Aorta (tissue), 5 donors: ENCODE measurements at places on chromosomes 7 and 10. TPM values are rescaled to one million over a fixed set of nuclear protein-coding genes. Genes with fewer than 3 reads are reported as not detected.
A peak's percentile ranks its signal among the peaks of the same experiment; 100 is the strongest.

The FGL2 gene
- 246 TPM for total RNA-seq

The SUGCT gene
- 47.1 TPM for total RNA-seq

The LUC7L2 gene
- 103 TPM for total RNA-seq

The LRRC27 gene
- total RNA-seq, result 11.7 TPM

The TMEM26 gene
- 0.62 TPM for total RNA-seq

The AP1S1 gene
- 21.3 TPM for total RNA-seq

GRCh38 chr7:121560267-121560990 lies 164.3 kb upstream of the FAM3C start:
- no peaks in the 10 kb centered on the region for H3K27me3 ChIP-seq
- H3K36me3 ChIP-seq, result no peaks in the 10 kb centered on the region
- no peak overlapping the region for H3K27ac ChIP-seq

DNA sequence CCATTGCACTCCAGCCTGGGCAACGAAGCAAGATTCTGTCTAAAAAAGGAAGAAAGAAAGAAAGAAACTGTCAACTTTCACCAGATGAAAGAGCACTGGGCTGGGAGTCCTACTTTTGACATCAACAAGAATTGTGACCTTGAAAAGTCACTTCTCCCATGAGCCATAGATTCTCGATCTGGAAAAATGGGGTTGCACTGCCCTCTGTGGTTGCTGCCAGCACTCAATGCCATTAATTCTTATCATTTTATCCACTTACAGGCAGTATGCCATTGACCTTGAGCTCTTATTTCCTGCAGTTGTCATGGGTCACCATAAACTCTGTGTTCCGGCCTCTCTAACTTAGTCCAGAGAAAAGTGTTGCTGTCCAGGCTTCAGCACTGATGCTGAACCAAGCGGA lies 137.2 kb downstream of the NOC3L start:
- no peaks in the 10 kb centered on the region for H3K27me3 ChIP-seq
- H3K36me3 ChIP-seq, result peaks cover 7% of the 10 kb centered on the region
- H3K27ac ChIP-seq, result no peak overlapping the region
- no peaks in the 10 kb centered on the region for H3K4me1 ChIP-seq

GRCh38 chr10:77666821-77667220 lies 29.2 kb upstream of the KCNMA1 start:
- no peaks in the 10 kb centered on the region for H3K27me3 ChIP-seq
- H3K4me3 ChIP-seq, result no peak overlapping the region
- H3K4me1 ChIP-seq, result no peaks in the 10 kb centered on the region
- no peaks in the 10 kb centered on the region for H3K36me3 ChIP-seq
- H3K27ac ChIP-seq, result no peak overlapping the region
- DNase-seq, result no peak

DNA sequence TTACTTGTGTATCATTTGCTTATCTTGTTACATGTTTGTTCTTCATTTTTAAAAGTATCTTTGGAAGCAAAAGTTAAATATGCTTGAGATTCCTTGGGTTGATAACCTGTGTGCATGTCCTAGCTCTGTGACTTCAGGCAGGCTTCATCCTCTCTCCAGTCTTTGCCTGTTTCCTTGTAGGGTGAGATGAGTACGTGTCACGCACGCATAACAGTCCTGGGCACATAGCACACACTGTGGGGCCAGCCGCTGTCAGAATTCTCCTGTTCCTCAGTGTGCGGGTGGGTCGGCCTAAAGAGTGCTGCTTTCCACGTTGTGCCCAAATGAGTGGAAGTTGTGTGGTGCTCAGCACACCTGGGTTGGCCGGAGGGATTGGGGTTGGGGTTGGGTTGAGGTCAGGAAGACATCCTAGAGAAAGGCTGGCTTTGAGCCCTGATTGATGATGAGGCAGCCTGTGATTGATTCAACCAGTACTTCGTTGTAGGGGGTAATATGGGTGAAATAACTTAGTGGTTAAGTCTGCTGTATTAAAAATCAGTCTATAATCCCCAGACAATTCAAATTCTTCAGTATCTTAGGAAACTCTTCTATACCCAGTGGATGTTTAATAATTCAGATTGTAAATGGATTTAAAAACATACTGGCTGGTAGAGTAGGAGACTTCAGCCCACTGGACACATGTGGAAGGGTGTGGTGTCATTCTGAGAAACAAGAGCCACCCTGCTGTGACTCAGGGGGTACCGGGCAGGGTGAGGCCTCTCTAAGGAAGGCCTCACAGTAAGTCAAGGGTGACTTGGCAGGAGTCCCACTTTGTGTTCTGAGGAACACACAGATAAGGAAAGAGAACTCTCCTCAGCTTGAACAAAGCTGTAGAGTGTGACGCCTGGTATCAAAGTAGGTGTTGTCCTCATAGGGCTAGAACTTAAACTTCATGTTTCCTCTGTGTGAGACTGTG lies 54.8 kb downstream of the DAGLB start:
- no peak overlapping the region for H3K27ac ChIP-seq
- H3K36me3 ChIP-seq, result no peaks in the 10 kb centered on the region
- H3K4me1 ChIP-seq, result peaks cover 4% of the 10 kb centered on the region
- no peaks in the 10 kb centered on the region for H3K27me3 ChIP-seq
- no peak overlapping the region for H3K4me3 ChIP-seq
- DNase-seq, result peak; percentile 74

- no peak for DNase-seq
- H3K27me3 ChIP-seq, result no peaks in the 10 kb centered on the region
- no peaks in the 10 kb centered on the region for H3K36me3 ChIP-seq
These were observed 180.9 kb downstream of the ANK3 start for GRCh38 chr10:60208676-60209269.

- no peak overlapping the region for H3K4me3 ChIP-seq
- no peak for DNase-seq
- H3K4me1 ChIP-seq, result no peaks in the 10 kb centered on the region
- H3K27ac ChIP-seq, result no peak overlapping the region
- no peaks in the 10 kb centered on the region for H3K27me3 ChIP-seq
These were observed 89.2 kb upstream of the MKLN1 start for GRCh38 chr7:131238347-131238931.

GRCh38 chr10:102268375-102268888 lies 23.1 kb downstream of the GBF1 start:
- no peak for DNase-seq
- H3K27me3 ChIP-seq, result no peaks in the 10 kb centered on the region
- H3K36me3 ChIP-seq, result no peaks in the 10 kb centered on the region
- peaks cover 21% of the 10 kb centered on the region for H3K4me1 ChIP-seq
- H3K27ac ChIP-seq, result no peak overlapping the region

- no peaks in the 10 kb centered on the region for H3K4me1 ChIP-seq
- no peaks in the 10 kb centered on the region for H3K36me3 ChIP-seq
- no peaks in the 10 kb centered on the region for H3K27me3 ChIP-seq
- H3K4me3 ChIP-seq, result no peak overlapping the region
- H3K27ac ChIP-seq, result no peak overlapping the region
- DNase-seq, result no peak
These were observed 132.1 kb upstream of the BTBD16 start for GRCh38 chr10:122138831-122139625.

- no peaks in the 10 kb centered on the region for H3K4me1 ChIP-seq
- H3K4me3 ChIP-seq, result no peak overlapping the region
- peaks cover 2% of the 10 kb centered on the region for H3K27me3 ChIP-seq
- no peaks in the 10 kb centered on the region for H3K36me3 ChIP-seq
These were observed 240.3 kb downstream of the SEC23IP start for GRCh38 chr10:120132811-120133210.

GRCh38 chr10:119428789-119429188 lies 113.7 kb downstream of the RGS10 start:
- H3K4me1 ChIP-seq, result no peaks in the 10 kb centered on the region
- peaks cover 2% of the 10 kb centered on the region for H3K36me3 ChIP-seq
- no peak overlapping the region for H3K4me3 ChIP-seq
- no peak overlapping the region for H3K27ac ChIP-seq
- no peaks in the 10 kb centered on the region for H3K27me3 ChIP-seq

- H3K36me3 ChIP-seq, result no peaks in the 10 kb centered on the region
- peak overlapping the region; percentile 48 for H3K27ac ChIP-seq
- no peak overlapping the region for H3K4me3 ChIP-seq
These were observed 25.8 kb downstream of the TMEM254 start for GRCh38 chr10:80104066-80104926.
